Hypothalamus (tissue), 51 donors: ENCODE measurements at places on chromosomes 4 and X.

GRCh38 chr4:96874657-96875056, 1034.8 kb downstream of the PDHA2 start:
- no peak for DNase-seq

DNA sequence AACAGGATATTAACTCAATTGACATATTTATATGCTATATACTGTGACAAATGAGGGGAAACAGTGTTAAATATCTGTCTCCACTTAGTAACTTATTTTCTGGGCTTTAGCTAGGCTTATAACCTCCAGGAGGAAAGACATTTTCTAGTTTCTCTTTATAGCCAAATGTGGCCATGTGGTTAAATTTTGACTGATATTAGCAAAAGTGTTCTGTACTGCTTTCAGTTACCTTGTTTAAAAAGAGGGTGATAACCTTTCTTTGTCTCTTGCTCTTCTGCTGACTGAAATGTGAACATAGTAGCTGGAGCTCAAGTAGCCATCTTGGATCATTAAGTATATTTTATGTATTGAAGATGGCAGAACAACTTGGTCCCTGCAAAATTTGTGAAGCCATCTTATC, 253.7 kb downstream of the PDHA2 start:
- DNase-seq = no peak

DNA sequence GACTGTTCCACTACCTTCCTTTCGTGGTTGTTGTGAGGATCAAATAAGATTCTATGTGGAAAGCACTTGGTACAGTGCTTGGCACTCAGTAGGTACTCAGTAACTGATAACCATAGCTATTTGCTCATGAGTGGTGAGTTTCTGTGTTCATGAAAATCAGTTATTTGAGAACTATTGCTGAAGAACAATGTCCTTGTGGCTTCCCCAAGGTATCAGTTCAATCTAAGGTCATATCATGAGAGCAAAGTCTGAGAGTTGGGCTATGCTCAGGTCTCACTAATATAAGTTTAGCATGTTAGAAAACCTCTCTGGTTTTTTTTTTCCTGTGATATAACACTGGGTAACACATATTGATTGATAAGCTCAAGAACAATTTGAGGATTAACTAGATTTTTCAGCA, 147.8 kb downstream of the GRIA3 start:
- no peak for DNase-seq

DNA sequence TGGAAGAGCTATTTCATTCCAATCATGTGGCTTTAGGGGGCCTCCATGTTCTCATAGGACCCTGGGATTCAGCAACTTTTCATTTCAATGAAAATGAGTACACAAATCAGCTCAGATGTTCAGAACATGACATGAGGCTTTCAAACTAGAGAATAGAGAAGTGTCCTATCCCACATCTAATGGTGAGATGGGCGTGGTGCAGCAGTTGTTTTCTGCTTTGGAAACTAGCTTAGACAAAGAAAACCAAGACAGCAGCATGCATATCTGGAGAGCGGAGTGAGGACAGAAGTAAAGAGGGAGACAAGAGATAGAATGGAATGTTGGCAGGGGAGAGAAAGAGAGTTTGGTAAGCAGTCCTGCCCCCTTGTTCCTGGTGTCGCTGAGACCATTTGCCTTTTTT, 1009.1 kb upstream of the IGFBP7 start:
- no peak for DNase-seq

- DNase-seq = no peak
These were observed 168.7 kb downstream of the ANTXR2 start for GRCh38 chr4:79904331-79904730.

DNA sequence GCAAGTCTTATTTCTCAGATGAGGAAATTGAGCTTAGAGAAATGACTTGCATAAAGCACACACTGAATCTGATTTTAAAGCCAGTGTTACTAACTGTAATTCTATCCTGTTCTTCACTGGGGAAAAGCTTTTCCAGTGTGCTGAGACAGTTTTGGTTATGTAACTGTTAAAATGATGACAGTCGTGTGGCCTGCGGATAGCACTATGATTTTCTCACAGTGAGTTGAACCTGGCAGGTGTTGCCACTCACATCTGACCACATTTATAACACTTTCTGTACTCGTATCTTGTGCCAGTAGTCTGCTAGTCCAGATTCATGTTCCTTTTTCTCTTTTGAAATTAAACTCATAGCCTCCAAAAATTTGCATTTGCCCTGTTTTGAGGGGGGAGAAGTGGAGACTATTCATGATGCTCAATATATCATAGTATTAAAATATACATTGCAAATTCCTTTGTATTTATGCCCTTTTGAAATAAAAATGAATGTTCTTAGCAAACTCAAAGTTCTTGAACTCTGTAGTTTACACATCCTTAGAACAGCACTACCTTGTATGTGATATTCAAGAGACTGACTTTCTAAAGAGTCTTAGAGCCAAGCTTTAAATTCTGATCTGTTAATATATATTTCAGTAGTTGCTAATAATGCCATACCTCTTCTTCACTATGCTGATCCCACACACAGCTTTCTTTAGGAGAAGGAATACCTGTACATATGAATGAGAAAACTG, 132.3 kb downstream of the PDLIM5 start:
- DNase-seq = no peak

DNA sequence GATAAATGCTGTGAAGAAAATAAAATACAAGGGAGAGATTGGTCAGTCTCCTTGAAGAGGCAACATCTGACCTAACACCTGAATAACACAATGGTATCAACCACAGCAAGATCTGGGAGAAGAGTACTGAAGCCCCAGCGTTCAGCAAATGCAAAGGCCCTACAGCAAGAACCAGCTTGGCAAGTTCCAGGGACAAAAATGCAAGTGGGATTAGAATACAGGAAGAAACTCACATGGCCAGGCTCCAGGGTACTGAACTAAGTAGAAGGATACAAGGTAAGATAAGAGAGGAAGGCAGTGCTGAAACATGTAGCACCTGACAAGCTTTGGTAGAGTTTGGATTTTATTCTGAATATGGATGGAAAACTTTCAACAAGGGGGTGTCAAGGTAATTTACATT, 3.6 kb downstream of the SMIM14 start:
- no peak for DNase-seq

GRCh38 chr4:180909279-180909678, 1333.9 kb upstream of the TENM3 start:
- no peak for DNase-seq

GRCh38 chr4:68348577-68348976, 1.3 kb downstream of the YTHDC1 start:
- no peak for DNase-seq

- DNase-seq = no peak
These were observed 860.0 kb upstream of the POU3F4 start for GRCh38 chrX:82648062-82648461.

- DNase-seq = no peak
These were observed 70.7 kb downstream of the ANKRD50 start for GRCh38 chr4:124641715-124642381.

DNA sequence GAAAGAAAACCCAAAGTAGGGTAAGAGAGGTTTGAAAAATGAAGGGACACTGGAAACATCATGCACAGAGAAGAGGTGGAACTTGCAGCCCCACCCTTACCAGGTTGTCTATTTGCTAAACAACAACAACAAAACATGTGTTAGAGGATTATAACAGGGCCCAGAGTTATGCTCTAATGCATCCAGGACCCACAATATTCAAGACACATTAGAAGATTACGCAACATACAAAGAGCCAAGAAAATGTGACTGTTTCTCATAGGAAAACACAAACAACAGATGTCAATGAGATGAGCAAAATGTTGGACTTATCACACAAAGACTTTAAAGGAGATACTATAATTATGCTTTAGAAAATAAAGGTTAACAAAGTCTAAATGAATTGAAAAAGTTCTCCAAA, 128.5 kb downstream of the LRBA start:
- DNase-seq = no peak

GRCh38 chr4:54961357-54961975, 163.9 kb downstream of the KDR start:
- no peak for DNase-seq

DNA sequence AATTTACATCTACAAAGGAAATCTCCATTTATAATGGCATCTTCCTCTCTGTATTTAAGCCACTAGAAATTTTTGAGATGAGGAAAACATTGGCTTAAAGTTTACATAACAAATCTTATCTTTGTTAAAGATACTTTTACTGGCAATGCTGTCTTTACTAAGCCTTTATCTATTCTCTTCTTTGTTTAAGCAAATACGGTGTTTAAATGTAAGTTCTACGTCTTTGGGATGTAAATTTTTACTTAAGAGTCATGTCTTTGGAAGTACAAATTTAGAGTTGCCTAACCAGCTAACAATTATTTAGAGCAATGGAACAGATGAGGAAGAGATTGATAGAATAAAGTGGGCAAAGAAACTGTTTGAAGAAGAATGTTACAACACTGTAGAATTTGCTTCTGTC, 1024.0 kb upstream of the PCDH10 start:
- DNase-seq = no peak

DNA sequence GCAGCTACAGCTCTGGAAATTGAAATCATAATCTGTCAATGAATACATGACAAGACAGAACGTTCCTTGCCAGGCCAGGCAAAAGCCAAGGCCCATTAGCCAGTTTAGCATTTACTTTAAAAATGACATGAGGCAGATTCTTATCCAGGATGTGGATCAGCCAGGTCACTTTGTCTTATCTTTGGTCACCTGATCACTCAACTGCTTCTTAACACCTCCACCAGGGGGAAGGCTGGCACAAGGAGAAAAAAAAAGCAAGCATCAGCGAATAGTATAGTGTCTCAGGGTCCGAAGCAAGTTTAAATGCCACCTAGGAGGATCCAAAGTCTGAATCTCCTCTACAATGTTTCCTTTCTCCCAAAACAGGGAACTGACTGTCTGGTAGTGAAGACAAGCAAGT, 18.8 kb downstream of the ATP1B4 start:
- DNase-seq = no peak

DNA sequence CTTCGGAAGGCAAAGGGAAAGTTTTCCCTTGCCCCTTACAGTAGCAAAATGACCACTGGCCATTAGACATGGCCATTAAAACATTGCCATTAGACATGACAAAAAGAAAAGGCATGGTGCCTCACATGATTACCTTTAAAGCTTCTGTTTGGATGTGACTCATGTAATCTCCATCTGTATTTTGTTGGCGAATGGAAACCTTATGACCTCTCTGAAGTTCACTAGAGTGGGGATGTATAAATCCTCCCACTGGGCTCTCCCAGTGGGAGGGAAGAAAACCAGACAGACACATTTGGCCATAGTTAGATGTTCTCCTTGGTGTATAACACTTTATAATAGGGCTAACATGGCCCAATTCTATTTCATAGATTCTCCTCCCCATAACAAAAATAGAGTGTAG, 152.6 kb downstream of the MAGEB17 start:
- DNase-seq = no peak

DNA sequence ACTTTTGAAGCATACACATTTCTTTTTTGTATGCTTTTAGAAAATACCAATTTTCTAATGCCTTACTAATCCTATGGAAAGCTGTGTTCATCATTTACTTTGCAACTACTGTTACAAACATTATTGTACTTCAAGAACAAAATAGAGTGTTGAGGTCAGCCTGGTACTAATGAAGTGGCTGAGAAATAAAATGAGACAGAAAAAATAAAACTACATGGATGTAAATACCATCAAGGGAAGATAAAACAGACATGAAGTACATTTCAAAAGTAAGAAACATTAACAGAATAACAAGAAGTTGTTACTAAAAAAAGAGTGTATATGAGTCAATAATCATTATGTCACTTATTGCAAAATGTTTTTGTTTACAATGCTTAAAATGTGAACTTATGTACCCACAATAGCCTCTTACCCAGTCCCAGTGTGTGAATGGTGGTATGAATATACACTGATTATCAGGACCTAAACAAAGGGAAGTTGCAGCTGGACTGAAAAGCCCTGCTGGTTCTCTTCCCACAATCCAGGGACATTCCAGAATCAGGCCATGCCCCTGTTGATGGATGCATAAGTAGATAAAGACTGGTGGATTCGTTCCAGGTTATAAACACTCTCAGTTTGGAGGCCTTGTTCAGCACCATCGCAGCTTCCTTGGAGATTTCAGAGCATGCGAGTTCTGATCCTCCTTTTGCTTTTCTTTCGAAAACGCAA, 2.4 kb upstream of the CSN3 start:
- DNase-seq = no peak

DNA sequence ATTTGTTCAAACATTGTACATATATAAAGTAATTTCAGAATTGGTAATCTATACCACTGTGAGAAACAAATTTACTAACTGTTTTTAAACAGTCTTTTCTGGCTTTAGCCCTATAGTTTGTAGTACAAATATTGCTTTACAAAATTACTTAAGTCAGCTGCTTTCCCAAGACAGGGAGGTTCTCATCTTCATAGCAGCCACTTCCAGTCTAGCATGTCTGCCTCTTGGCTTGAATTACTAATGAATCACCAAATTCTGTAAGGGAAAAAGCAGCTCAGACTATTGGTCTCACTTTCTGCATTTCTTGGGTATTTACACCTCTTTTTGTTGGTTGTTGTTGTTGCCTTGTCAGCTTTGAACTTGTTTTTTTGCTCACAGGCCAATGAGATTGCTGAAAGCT, 187.2 kb downstream of the NPFFR2 start:
- DNase-seq = no peak

GRCh38 chr4:10157478-10158332, 41.1 kb upstream of the WDR1 start:
- DNase-seq = peak; percentile 45

GRCh38 chrX:119475389-119476101, 7.3 kb downstream of the SLC25A5 start:
- DNase-seq = no peak

DNA sequence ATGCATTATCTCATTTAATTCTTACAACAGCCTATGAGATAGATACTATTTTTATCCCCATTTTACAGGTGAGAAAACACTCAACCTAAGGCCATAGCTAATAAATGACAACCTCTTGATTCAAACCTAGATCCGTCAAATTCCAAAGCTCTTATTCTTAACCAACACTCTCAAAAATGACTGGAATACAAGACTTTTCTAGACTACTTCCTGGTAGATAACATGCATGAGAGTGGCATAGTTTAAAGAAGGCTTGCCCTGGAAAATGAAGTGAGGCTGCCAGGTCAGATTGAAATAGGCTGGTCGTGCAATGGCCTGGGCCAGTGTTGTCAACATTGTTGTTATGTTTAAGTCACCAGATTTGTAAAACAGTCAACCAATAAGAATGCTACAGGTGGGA, 86.6 kb downstream of the DNAAF6 start:
- DNase-seq = no peak

DNA sequence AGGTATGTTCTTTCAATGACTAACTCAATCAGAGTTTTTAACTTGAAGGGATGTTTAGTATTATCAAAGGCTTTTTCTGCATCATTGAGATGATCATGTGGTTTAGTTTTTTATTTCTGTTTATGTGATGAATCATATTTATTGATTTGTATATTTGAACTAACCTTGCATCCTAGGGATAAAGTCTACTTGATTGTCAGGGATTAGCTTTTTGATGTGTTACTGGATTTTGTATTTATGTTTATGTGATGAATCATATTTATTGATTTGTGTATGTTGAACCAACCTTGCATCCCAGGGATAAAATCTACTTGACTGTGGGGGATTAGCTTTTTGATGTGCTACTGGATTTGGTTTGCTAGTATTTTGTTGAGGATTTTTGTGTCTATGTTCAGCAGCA, 615.4 kb upstream of the GRID2 start:
- DNase-seq = no peak
